ENCODE measurements at places on chromosomes 5 and 9. TPM values are rescaled to one million over a fixed set of nuclear protein-coding genes. Genes with fewer than 3 reads are reported as not detected.
A peak's percentile ranks its signal among the peaks of the same experiment; 100 is the strongest.

IL13 gene
- total RNA-seq, result 0.37 TPM

- no peak for DNase-seq
- peaks cover under 1% of the 10 kb centered on the region for H3K4me1 ChIP-seq
- no peaks in the 10 kb centered on the region for H3K36me3 ChIP-seq
- no peak overlapping the region for H3K4me3 ChIP-seq
- H3K27me3 ChIP-seq, result peaks cover 19% of the 10 kb centered on the region
Observed at GRCh38 chr9:106868565-106868964, 5.6 kb downstream of the ZNF462 start.

- no peak overlapping the region for H3K4me3 ChIP-seq
- peaks cover 27% of the 10 kb centered on the region for H3K27me3 ChIP-seq
- peaks cover 16% of the 10 kb centered on the region for H3K4me1 ChIP-seq
- no peak overlapping the region for H3K27ac ChIP-seq
- DNase-seq, result no peak
Observed at GRCh38 chr5:73694089-73694488, 68.1 kb downstream of the ARHGEF28 start.

TSTD2 gene
- total RNA-seq, result 17.0 TPM

KCNT1 gene
- not detected for total RNA-seq

GRCh38 chr5:180139731-180140055 lies 68.1 kb upstream of the RNF130 start:
- no peak for DNase-seq
- H3K27ac ChIP-seq, result no peak overlapping the region
- peaks cover 1% of the 10 kb centered on the region for H3K27me3 ChIP-seq
- no peaks in the 10 kb centered on the region for H3K36me3 ChIP-seq

GRCh38 chr5:145856285-145856818 lies 16.5 kb downstream of the GRXCR2 start:
- peaks cover 1% of the 10 kb centered on the region for H3K4me1 ChIP-seq
- H3K36me3 ChIP-seq, result no peaks in the 10 kb centered on the region
- peak overlapping the region; percentile 40 for H3K4me3 ChIP-seq
- no peak for DNase-seq
- H3K27me3 ChIP-seq, result peaks cover 12% of the 10 kb centered on the region

ISL1 gene
- not detected for total RNA-seq

DNA sequence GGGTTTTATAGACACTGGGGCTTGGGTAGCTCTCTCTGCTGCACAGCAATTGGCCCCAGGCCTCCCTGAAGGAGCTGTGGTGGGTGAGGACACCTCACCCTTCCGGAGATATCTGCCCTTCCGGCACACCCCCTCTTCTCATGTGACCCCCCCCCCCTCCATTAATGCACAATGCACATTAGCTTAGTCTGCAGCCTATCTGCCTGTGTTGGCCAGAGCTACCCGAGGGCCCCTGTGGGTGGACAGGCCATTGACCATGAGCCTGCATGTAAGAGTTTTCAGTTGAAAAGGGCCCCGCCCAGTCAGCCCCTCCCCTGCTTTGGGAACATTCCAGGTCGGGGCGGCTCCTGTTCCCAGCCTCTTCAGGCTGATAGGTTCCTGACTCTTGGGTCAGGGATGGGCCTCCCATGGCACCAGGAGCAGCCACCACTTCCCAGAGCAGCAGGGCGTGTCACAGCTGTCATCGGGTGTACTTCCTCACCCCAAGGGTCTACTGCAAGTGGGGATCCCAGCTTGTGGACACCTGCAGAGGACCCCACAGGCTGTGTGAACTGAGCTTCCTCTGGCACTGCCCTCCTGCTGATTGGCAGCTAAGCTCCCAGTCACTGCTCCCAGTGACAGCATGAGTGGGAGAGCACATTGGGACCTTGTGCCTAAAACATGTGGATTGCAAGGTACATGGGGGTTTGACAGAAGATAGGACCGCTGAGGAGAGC lies 17.8 kb downstream of the PHF2 start:
- H3K4me1 ChIP-seq, result peaks cover 21% of the 10 kb centered on the region
- H3K4me3 ChIP-seq, result no peak overlapping the region
- H3K27ac ChIP-seq, result no peak overlapping the region
- no peaks in the 10 kb centered on the region for H3K27me3 ChIP-seq
- H3K36me3 ChIP-seq, result no peaks in the 10 kb centered on the region
- DNase-seq, result no peak

CD74 gene
- total RNA-seq, result 350 TPM

PCDHGA8 gene
- total RNA-seq, result 0.11 TPM

ENC1 gene
- total RNA-seq, result 0.96 TPM

SPATA24 gene
- 6.4 TPM for total RNA-seq

DNA sequence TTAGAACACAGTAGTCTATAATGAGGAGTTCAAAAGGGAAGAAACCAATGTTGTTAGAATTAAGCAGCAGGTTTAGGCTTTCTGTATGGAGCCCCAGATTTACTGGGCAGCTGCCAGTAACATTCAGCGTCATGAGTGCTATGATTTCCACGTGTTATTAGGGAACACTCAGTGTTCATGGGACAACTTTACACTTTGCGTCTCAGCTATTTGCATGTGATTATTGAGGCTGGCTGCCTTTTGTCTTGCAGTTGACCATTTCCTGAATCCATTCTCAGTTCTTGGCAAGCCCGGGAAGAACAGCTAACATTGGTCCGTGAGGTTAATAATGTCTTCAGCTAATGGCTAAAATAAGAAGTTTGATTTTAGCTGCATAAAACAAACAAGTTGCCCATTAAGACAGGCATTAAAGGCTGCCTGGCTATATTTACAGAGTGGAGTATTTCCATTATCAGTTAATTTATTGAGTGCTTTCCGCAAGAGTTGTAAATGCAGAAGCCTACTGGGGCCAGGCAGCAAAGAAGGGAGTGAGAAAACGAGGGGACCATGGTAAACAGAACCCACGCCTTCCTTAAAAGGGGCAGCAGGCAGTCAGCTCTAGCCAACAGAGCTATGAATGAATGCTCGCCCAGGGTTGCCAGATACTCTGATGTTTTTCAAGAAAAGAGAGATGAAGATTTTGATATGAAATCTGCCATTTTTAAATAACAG lies 120.9 kb downstream of the PIP5K1B start:
- no peak overlapping the region for H3K27ac ChIP-seq
- H3K36me3 ChIP-seq, result no peaks in the 10 kb centered on the region
- no peaks in the 10 kb centered on the region for H3K4me1 ChIP-seq
- DNase-seq, result no peak
- H3K27me3 ChIP-seq, result peaks cover 2% of the 10 kb centered on the region

DNA sequence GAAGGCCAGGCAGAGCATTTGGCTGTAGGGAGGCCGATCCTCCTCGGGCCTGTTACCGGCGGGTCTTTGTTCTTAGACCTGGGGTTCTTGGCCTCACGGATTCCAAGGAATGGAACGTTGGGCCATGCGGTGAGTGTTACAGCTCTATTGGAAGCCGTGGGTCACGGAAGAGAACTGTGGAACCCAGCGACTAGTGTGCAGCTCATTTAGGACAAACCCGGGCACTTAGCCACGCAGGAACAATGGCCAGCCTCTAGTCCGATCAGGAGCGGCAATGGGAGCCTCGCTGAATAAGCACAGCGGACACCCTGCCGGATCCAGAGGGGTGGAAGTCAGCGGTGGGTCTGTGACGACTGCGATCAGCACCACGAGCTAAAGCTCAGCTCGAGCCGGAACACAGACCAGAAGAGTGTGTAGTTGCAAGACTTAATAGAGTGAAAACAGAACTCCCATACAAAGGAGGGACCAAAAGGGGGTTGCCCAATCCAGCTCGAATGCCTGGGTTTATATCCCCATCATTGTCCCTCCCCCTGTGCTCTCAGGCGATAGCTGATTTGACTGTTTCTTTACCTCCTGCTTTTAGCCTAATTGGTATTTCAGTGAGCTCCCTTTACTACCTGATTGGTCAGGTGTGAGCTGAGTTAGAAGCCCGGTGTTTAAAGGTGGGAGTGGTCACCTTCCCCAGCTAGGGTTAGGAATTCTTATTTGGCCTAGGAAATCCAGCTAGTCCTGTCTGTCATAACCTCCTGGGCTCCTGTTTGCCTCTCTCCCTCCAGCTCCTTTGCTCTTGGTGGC lies 53.7 kb upstream of the RPL26L1 start:
- DNase-seq, result no peak
- H3K36me3 ChIP-seq, result peaks cover 6% of the 10 kb centered on the region
- H3K4me3 ChIP-seq, result no peak overlapping the region
- H3K4me1 ChIP-seq, result peaks cover 1% of the 10 kb centered on the region
- no peaks in the 10 kb centered on the region for H3K27me3 ChIP-seq

RETREG1 gene
- total RNA-seq, result 59.8 TPM

IFNB1 gene
- total RNA-seq, result 0.61 TPM

- H3K27ac ChIP-seq, result peak overlapping the region; percentile 27
- no peak overlapping the region for H3K4me3 ChIP-seq
- no peak for DNase-seq
- peaks cover 19% of the 10 kb centered on the region for H3K4me1 ChIP-seq
- H3K36me3 ChIP-seq, result no peaks in the 10 kb centered on the region
Observed at GRCh38 chr9:124392871-124393460, 22.3 kb downstream of the PSMB7 start.

DNA sequence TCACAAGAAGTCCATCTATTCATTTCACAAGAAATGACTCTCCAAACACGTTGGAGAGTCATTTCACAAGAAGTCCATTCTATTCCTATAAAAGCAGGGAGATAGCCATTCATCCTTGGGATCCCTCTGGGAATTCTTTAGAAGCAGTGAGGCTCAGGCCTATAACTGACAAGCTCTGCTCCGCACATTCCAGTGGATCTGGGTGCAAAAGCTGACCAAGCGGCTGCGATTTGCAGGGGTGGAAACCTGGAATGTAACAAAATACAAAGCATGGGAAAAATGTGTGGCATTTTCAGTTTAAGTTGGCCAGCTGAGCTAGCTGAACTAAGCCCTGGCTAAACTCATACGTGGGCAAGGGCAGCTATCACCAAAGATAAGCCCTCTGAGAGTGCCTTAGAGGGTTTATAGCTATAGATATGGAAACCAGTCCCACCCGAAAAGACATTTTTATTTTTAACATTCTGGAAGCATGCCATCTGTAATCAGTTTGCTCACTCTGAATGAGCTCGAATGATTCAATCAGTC lies 8.7 kb downstream of the TAS2R1 start:
- H3K36me3 ChIP-seq, result no peaks in the 10 kb centered on the region
- no peak for DNase-seq
- H3K4me3 ChIP-seq, result no peak overlapping the region
- H3K4me1 ChIP-seq, result no peaks in the 10 kb centered on the region
- H3K27me3 ChIP-seq, result no peaks in the 10 kb centered on the region

GPRIN1 gene
- 1.6 TPM for total RNA-seq

CARD9 gene
- total RNA-seq, result 0.45 TPM

SGTB gene
- 26.9 TPM for total RNA-seq

C8G gene
- 3.6 TPM for total RNA-seq

- H3K27ac ChIP-seq, result no peak overlapping the region
- no peaks in the 10 kb centered on the region for H3K27me3 ChIP-seq
- H3K4me1 ChIP-seq, result no peaks in the 10 kb centered on the region
- peaks cover 33% of the 10 kb centered on the region for H3K36me3 ChIP-seq
- DNase-seq, result no peak
- no peak overlapping the region for H3K4me3 ChIP-seq
Observed at GRCh38 chr9:5111696-5112095, 73.7 kb downstream of the INSL6 start.

C9 gene
- not detected for total RNA-seq

SLC46A2 gene
- total RNA-seq, result not detected

TAF11L4 gene
- total RNA-seq, result not detected

GPR150 gene
- 1.0 TPM for total RNA-seq

- no peaks in the 10 kb centered on the region for H3K4me1 ChIP-seq
- DNase-seq, result no peak
- no peak overlapping the region for H3K4me3 ChIP-seq
- no peaks in the 10 kb centered on the region for H3K27me3 ChIP-seq
Observed at GRCh38 chr5:173594061-173594460, 22.4 kb downstream of the BOD1 start.

DNA sequence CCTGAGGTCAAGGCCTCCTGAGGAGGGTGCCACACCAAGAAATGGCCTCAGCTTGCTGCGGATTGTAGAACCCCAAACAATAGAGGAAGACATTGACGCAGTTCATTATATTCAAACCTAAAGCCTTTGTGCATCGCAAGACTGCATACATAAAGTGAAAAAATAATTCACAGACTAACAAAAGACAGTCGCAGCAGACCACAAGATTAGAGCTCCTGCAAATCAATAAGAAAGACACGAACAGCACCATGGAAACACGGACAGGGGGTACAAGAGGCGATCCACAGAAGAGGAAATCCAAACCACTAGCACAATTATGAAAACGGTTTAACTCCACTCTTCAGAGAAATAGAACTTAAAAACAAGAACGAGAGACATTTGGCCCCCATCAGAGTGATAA lies 10.0 kb upstream of the TCOF1 start:
- no peaks in the 10 kb centered on the region for H3K36me3 ChIP-seq
- peaks cover 8% of the 10 kb centered on the region for H3K27me3 ChIP-seq
- H3K4me3 ChIP-seq, result no peak overlapping the region
- no peak overlapping the region for H3K27ac ChIP-seq
- DNase-seq, result no peak

DNA sequence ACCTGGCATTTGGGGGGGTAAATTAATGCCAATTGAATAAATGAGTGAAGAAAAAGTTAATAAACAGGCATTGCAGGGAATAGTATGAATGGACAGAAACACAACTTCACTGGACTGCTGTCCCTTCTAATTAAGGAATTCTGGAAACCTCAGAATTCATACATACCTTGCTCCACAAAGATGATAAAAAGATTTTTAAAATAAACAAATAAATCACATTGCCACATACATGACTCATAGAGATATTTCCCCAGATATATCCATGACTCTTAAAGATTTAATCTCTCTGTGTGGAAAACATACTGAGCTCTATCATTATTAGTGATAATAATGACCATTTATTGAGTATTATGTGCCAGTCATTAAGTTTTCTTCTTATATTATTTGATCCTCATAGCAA lies 469.0 kb upstream of the MEF2C start:
- no peaks in the 10 kb centered on the region for H3K36me3 ChIP-seq
- H3K27ac ChIP-seq, result no peak overlapping the region
- no peaks in the 10 kb centered on the region for H3K27me3 ChIP-seq

DNA sequence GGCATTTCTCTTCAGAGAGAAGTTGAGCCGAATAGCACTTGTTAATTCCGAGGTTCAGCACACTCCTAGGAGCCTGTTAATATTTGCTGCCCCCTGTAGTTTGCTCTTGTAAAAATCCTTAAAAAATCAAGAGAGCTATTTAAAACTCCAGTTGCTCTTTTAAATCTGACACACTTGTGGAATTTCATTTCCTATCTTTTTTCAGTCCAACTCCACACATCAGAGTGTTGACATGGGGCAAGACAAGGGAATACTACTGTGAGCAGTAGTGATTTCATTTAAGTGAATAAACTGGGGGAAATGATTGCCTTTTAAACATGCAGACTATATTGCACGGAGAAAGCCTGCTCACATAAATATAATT lies 1096.3 kb upstream of the DMAC1 start:
- H3K27ac ChIP-seq, result no peak overlapping the region
- H3K27me3 ChIP-seq, result no peaks in the 10 kb centered on the region
- no peak for DNase-seq

DNA sequence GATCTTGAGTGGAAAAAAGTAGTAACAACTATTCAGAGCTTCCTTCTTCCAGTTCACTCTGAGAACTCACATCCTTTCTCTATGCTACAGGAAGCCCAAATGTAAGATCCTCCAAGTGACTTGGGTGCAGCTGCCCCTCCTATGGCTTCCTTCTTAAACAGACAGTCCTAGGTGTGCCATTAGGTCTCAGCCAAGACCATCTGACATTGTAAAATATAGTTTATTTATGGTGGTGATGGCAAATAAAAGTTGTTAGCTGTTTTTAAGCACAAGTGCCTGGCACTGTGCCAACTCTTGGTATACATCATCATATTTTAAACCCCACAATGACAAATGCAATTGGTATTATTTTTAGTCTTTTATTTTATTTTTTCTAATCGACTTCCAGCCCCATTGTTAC lies 58.1 kb downstream of the TMEM252 start:
- H3K4me3 ChIP-seq, result no peak overlapping the region
- H3K27ac ChIP-seq, result no peak overlapping the region
- no peak for DNase-seq
- H3K27me3 ChIP-seq, result peaks cover 2% of the 10 kb centered on the region
- no peaks in the 10 kb centered on the region for H3K4me1 ChIP-seq
- no peaks in the 10 kb centered on the region for H3K36me3 ChIP-seq

Data from activated naive CD8-positive, alpha-beta T cell treated with anti-CD3 and anti-CD28 coated beads, Interleukin-2, amount 10 ng/mL, durations not matched to agents 7 days and 5 days (primary cell).